ENCODE measurements at places on chromosomes 3 and 15.

GRCh38 chr3:15581471-15582394 lies 19.6 kb downstream of the HACL1 start:
- no peak for DNase-seq

DNA sequence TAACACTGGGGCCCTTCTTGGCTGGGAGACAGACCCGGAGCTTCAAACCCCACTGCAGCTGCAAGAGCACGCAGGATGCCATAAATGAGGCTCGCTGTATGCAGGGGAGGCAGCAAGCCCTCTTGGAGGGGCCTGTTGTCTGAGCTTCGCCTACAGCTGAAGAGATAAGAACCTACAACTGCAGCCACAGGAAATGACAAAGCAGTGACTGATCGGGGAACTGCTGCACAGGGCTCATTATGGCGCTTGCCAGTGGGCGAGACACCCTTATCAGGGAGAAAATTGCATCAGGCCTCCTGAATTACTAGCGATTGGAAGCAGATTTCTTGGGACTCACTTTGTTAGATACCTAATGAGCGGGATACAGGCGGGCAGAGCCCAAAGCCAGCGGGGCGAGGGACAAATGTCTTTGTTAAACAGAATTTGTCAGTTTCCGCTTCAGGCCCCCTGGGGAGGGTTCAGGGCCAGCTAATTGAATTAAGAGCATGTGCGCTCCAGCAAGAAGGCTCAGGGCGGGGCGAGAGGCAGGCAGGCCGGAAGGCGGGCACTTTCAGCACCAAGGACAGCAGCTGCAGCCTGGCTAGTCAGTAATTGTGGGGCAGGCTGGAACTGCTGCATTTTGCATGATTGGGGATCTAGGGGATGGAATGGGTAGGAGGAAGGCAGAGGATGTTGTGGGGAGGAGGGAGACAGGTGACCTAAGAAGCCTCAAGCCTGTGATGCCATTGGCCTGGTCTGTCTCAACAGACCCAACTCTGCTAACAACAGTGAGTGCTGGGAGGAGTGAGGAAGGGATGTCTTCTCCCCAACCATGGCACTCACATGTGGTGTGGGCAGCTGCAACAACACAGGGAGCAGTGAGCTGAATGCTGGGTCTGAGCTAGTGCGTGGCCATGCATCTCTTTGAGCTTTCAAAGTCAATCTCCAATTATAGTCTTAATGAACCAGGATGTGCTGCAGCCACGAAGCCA lies 55.3 kb downstream of the CCDC33 start:
- peak; percentile 47 for DNase-seq

GRCh38 chr3:30407651-30408050 lies 198.8 kb upstream of the TGFBR2 start:
- no peak for DNase-seq

GRCh38 chr15:38374029-38374428 lies 79.9 kb upstream of the FAM98B start:
- DNase-seq = no peak

DNA sequence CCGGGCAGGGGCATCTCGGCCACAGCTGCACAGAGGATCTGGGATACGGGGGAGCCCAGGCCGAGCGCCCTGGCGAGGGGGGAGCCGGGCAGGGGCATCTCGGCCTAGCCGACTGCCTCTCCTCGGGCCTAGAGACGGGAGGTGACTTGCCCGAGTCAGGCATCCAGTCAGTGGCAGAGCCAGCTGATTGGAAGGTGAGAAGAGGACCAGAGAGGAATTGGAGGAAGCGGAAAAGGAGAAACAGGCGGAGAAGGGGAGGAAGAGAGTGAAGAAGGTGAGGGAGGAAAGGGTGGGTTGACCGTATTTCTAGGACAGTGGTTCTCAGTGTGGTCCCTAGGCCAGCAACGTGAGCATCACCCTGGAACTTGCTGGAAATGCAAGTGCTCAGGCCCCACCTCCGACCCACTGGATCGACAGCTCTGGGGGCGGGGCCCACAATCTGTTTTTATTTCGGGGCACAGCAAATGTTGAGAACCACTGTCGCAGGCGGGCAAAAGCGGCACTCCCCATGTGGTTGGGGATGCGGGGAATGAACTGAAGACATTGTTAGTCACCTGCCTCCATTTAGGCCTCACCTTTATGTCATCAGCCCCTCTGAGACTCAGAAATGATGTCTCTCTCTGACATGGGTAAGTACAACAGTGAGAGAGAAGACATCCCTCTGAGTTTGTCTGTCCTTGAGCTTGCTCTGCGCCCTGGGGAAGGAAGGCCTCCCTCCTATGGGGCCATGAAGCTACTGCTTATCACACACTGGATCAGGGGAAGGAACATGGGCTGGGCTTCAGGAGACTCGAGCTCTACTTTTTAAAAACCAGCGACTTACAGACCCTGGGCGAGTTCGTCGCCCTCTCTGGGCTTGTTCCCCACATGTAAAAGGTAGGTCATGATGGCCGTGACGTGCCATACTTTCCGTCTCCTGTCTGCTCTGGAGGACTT lies 1.0 kb upstream of the MELTF start:
- DNase-seq = no peak

- no peak for DNase-seq
These were observed 48.3 kb downstream of the MEF2A start for GRCh38 chr15:99613887-99614647.

DNA sequence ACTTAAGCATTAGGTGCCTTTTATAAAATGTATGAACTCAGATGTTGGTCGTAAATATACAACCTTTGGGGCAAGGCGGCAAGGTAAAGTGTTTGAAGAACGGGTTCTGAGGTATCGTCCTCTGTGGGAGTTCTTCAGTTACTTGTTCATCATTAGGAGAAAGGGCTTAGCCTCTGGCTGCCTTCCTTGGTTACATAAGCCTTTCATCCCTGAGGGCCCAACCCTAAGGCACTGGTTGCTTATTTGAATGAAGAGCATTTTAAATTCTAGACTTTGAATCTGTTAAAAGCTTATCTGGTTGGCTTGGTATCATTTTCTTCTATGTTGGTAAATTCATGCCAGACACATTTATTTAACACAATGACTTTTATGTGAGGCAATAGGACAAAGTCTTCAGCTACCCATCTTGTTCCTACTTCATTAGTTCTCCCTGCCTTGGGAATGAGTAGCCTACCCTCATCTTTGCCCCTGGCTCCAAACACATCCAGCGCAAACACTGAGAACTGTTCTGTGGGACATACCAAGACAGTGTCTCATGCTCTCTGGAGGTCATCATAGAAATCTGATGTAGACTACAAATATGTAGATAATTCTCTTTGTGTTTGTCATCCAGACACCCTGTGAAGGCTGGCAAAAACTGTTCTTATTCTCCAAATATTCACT lies 12.4 kb upstream of the CCDC80 start:
- DNase-seq = no peak

DNA sequence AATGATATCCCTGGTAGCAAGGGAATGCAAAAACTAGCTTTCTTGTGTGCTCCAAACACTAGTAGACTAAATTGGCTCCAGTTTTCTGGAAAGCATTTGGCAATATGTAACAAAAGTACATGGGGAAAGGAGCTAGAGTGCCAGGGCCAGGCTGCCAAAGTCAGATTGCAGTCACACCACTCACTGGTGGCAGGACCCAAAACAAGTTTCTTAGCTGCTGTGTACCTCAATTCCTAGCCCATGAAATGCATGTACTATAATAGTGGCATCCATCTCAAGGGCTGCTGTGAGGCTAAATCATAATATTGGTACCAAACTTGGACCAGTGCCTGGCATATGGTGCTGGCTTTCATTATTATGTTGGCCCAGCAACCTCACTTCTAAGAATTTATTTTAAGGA lies 49.3 kb downstream of the CLDN18 start:
- no peak for DNase-seq

DNA sequence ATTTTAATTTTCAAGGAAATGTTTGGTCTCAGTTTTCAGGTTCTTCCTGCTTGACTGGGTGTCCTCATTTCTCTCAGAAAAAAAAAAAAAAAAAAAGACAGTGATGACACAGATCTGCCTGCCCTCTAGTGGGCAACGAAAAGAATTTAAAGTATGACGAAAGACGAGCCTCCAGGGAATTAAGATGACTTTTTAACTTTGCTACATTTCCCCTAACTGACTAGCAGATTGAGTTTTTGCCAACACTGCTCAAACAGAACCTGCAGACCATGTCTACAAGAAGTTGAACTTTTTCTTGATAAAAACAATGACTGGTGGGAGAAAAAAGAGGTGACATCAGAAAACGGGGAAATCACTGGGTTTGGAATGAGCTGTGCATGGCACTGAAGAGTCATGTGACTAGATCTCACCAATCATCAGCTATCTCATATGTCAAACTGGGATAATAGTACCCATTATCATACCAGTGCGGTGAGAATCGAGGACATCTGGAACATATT lies 40.8 kb downstream of the EOMES start:
- no peak for DNase-seq

- DNase-seq = no peak
These were observed 84.9 kb downstream of the TIGIT start for GRCh38 chr3:114378760-114379159.

DNA sequence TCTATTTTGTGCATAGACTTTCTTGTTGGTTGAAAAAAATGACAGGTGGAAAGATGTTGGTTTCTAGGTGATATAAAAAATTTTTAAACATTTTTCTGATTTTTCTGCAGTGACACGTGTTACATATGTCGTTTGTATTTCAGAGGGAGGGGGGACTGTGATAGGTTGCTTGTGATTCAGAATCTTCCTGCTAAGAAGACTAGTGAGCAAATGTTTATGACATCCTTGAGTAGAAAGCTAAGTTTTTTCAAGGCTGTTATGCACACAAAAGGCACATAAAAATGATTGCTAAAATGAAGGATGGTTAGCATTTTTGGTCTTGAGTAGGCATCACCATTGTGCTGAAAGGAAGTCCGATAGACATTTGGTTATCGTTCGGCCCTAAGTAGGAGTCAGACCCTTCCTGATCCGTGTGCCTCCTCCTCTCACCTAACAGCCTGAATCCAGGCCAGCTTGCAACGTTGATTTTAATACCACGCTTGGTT lies 1.5 kb downstream of the ZNF639 start:
- DNase-seq = no peak

GRCh38 chr15:34154725-34155204 lies 52.9 kb downstream of the PGBD4 start:
- no peak for DNase-seq

DNA sequence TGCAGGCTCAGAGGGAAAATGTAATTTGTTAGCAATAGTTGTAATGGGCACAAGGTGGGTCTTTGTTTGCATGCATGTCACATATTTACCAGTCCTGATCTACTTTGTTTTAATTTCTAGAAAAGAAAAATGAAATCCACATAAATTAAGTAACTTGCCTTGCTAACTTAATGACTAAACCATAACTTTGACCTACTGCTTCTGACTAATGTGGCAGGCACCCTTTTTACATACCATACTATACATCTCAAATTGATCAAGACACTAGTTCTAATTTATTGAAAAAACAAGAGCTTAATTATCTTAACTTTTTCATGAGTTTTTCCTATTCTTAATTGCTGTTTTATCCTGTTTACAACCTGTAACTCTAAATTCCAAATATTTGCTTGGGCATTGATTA lies 93.2 kb downstream of the ATP11B start:
- DNase-seq = no peak
